Activated T-cell treated with anti-CD3 and anti-CD28 coated beads, Interleukin-2, amount 50 U/mL, for 72 hours (primary cell): ENCODE measurements at places on chromosomes 3 and 15. TPM values are rescaled to one million over a fixed set of nuclear protein-coding genes. Genes with fewer than 3 reads are reported as not detected.
A peak's percentile ranks its signal among the peaks of the same experiment; 100 is the strongest.

DNA sequence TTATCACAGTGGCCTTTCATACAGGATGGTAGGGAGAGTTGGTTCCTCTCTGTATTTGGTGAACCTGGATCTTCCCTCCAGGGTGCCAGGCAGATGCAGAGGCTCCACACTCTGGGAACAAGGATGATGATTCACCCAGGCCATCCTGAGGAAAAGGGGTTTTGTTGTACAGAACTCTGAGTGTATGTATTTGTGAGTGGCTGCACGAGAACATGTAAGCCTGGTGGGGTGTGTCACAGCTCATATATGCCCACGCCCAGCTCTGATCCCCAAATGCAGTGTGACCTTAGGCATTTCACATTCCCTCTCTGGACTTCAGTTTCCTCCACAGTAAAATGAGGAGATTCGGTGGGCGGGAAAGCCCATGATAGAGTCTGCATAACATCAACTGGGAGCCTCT is 11.6 kb upstream of the CILP start:
- DNase-seq = no peak
- H3K36me3 ChIP-seq = no peaks in the 10 kb centered on the region
- no peak overlapping the region for H3K4me3 ChIP-seq
- no peaks in the 10 kb centered on the region for H3K27me3 ChIP-seq
- peaks cover 15% of the 10 kb centered on the region for H3K4me1 ChIP-seq
- H3K27ac ChIP-seq = no peak overlapping the region

DNA sequence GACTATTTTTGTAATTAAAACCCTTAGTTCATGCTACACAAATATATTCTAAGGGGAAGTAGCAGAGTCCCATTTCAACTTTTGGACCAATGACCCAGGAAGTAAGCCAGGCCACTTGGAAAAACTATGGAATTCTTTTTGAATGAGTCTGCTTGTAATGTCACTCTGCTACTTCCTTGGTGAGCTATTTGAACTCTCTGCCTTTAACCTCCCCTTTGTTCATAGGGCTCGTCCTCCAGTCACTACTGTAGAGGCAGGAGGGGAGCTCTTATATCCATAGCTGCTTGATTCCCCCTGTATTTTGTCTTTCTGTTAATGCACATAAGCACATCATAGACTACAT is 119.6 kb downstream of the UACA start:
- no peaks in the 10 kb centered on the region for H3K4me1 ChIP-seq
- H3K36me3 ChIP-seq = no peaks in the 10 kb centered on the region
- peaks cover 34% of the 10 kb centered on the region for H3K27me3 ChIP-seq
- DNase-seq = no peak

Gene UNC13C
- not detected for total RNA-seq

Gene TRIM42
- total RNA-seq = not detected

GRCh38 chr3:42961633-42962032 is 17.5 kb upstream of the GASK1A start:
- H3K4me3 ChIP-seq = no peak overlapping the region
- H3K27me3 ChIP-seq = no peaks in the 10 kb centered on the region
- peaks cover 14% of the 10 kb centered on the region for H3K4me1 ChIP-seq
- DNase-seq = peak; percentile 4

GRCh38 chr3:39064646-39065045 is 12.8 kb downstream of the WDR48 start:
- no peak for DNase-seq
- no peaks in the 10 kb centered on the region for H3K27me3 ChIP-seq
- H3K4me3 ChIP-seq = no peak overlapping the region
- H3K27ac ChIP-seq = peak overlapping the region; percentile 41

GRCh38 chr3:45225465-45226205 is 452 bp downstream of the TMEM158 start:
- H3K4me3 ChIP-seq = peak overlapping the region; percentile 56
- H3K36me3 ChIP-seq = peaks cover 2% of the 10 kb centered on the region
- DNase-seq = peak; percentile 55
- no peak overlapping the region for H3K27ac ChIP-seq

Gene ZNF621
- 35.5 TPM for total RNA-seq

GRCh38 chr3:52043750-52044149 is 12.6 kb downstream of the DUSP7 start:
- peaks cover 18% of the 10 kb centered on the region for H3K4me1 ChIP-seq
- DNase-seq = no peak
- no peaks in the 10 kb centered on the region for H3K27me3 ChIP-seq
- no peak overlapping the region for H3K27ac ChIP-seq

- H3K27ac ChIP-seq = no peak overlapping the region
- H3K4me3 ChIP-seq = no peak overlapping the region
- no peaks in the 10 kb centered on the region for H3K27me3 ChIP-seq
Measured at GRCh38 chr3:85120879-85121278, 162.1 kb downstream of the CADM2 start.
